ENCODE measurements at places on chromosomes 16 and 17.

DNA sequence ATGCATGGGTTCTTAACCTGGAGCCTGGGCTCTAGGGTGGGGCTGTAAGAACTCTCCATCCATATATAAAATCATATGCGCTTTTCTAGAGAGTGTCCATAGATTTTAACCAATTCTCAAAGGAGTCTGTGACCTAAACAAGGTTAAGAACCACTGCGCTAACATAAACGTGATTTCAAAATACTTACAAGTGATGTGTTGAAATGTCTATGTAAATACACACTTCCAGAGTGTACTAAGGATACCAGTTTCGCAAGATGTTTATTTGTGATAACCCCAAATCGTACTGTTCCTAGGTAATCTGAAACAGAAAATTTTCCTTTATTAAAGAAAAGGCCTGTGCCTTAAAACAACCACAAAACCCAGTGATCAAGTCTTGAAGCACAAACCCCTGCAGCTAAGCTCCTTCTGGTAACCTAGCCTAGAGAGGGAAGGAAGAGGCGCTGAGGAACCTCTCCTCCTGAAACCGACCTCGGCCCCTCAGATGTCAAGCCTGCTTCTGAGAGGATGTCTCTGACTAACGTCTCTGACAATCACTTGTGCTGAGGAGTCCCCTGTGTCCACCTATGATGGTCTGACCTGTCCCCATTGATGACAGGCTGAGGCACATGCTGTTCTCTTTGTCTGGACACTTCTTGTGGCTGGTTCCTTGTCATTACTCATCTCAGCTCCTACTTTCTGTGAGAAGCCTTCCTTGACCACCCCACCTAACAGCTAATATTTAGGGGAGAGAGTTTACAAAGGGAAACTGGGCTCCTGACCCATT, 32.2 kb downstream of the SNN start:
- no peak for DNase-seq

- DNase-seq: no peak
Observed at GRCh38 chr17:77544347-77545110, 403.8 kb downstream of the SEC14L1 start.

DNA sequence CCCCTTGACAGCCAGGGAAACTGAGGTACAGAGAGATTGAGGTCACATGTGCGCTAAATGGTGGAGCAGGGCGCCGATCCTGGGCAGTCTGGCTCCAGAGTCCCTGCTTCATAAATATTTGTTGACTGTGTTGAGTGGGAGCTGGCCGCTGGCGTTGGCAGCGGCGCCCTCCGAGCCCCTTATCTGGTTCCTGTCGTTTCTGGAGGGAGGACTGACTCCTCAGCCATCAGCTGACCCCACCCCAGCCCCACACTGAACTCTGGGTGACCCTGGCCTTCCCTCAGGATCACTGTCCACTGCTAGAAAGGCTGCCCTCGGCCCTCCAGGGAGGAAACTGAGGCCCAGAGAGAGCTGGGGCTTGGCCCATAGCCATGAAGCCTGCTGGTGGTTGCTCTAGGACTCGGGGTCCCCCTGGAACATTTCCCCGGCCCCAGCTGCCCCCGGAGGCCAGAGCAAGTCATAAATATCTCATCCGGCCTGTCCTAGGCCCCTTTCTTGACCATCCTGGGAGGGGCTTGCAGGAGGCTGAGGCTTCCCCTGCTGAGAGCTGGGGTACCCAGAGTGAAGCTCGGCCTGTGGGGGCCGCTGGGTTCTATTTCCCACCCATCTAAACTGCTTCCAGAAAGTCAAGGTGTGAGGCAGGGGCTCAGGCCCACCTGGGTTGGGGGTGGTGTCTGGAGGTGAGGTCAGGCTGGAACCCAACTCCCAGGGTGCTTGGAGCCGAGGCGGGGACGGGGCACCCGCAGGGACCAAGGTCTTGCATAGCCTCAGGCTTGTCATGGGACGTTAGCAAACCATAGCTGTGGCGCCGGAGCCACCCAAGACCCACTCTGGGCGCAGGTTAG, 51.7 kb upstream of the GSE1 start:
- DNase-seq: no peak

DNA sequence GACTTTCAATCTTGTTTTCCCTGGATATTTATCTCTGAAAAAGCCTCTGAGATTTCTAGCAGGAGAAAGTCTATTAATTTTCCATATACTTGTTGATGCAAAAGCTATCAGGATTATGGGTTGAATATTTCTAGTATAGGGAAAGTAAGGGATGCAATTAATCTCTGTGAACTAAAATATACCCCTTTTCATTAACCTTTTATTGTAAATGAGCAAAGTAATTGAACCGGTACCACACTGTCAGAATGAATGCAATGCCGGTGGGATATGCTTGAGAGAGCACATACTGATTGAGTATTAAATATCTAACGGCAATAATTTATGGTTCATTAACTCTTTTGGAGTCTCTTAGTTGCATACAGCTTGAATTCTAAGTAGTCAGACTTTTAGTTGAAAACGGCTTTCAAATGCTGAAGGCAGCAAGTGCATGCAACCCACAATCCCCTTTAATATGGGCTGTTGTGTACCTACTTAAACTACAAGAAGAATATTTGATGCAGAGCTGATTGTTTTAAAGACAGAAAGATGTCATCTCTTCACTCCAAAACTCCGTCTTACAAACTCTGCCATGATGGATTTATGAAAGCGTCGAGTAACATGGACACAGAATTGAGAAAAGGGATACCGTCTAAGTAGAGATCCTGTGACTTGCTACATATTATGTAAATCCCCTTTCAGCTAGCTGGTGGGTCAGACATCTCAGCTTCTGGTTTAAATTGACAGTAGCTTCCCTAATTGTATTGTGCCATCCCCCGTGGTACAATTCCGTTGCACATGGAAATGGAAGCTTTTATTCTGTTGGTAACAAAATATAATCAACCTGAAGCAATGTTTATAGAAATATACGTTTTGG, 141.3 kb upstream of the CDH8 start:
- no peak for DNase-seq

- no peak for DNase-seq
Observed at GRCh38 chr17:65154770-65155589, 17.8 kb downstream of the RGS9 start.

- DNase-seq: no peak
Observed at GRCh38 chr17:17372856-17373520, 69.8 kb downstream of the NT5M start.

DNA sequence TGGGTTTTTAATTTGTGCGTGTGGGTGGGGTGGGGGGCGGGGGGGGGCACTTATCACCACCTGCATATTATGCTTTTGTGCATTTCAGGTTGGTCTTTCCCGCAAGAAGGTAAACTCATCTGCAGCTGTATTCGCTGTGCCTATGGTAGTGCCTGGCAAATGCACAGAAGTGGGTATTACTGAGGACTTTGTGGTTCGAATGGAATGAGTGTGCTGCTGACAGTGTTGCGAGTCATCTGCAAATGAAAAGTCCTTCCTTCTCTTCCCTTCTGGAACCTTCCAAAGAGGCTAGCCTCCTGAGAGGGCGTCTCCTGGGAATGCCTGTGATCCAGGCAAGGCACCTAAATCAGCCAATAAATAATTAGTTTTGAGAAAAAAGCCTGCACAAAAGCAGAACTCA, 532.9 kb downstream of the MAF start:
- no peak for DNase-seq

All from mesendoderm (in vitro differentiated cells).